ENCODE measurements at places on chromosomes 1 and 21.

DNA sequence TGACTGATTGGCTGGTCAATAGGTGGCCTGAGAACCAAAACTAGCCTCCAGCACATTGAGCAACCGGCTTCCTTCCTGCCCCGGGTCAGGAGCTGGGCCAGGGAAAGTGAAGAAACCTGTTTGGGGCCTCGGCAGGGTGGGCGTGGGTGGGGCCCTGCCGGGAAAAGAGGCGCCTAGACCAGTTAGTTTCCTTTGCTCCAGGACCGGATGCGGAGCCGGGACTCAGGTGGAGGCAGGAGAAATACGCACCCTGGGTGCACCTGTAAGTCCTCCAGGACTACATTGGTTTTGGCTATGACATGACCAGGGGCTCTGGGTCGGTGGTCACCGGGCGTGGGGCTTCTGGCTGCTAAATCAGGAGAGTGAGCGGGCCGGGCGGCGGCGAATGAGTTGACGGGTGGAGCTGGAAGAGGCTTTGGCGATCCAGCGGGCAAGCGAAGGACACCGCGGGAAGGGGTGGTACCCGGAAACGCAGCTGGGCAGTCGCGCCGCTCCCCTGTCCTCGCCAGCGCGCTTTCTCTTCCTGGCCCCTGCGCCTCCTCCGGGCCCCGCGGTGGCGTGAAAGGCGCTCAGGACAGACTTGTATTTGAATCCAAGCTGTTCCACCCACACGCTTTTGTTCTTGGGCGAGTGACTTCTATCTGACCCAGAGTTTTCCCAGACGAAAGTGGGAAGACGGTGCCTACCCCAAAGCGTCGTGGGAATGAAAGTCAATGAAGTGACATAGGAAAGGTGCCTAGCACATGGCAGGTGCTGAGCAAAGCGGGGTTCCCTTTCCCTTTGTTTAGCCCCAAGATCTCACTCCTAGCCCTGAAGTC is 30.6 kb upstream of the JUN start:
- no peak for DNase-seq

GRCh38 chr1:41619511-41620364 is 135.3 kb upstream of the EDN2 start:
- no peak for DNase-seq

DNA sequence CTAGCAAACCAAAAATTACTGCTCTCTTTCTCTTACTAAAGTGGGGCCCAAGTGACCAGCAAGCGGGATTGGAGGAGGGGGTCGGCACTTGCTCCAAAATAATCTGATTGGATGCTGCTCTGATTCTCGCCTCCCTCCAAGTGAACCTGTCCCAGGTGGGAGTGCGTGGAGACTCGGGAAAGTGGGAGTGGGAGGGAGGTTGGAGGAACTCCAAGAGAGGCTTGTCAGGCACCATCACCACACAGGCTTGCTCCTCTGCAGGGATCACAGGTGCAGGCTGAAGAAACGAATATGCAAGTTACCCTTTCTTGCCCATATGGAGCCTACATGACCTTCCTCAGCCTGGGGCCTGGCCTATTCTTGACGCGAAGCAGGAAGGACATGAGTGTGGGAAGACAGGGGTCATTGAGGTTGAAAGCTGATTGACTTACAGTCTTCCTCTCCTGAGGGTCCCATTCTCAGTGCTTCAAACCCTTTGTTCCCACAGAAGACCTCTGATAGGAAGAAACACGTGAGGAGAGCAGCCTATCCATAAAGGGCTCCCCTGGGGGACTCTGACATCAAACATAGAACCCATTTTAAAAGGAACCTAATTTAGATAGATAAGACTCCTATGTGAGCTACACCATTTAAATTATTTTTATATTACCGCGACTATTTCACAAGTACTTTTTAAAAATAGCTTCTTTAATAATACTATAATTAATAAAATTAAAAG is 14.2 kb downstream of the RGS8 start:
- no peak for DNase-seq

GRCh38 chr1:11156441-11156840 is 32.7 kb upstream of the ANGPTL7 start:
- DNase-seq, result no peak

DNA sequence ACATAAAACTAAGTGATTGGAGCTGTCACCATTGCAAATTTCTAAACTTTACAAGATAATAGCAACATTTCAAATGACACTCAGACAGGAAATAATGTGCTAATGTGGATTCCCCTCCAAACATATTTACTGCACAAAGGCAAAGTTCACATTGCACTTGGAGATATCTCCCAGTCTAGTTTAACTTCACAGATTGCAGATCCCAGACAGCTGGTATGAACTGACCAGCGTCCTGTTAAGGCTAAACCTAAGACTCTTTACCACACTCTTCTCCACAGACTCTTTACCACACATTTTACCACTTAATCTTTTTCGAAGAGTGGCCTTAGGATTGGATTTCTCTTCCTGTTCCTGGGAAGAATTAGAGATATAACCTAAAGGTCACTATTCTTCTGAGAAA is 40.6 kb upstream of the HSD3B1 start:
- DNase-seq, result no peak

DNA sequence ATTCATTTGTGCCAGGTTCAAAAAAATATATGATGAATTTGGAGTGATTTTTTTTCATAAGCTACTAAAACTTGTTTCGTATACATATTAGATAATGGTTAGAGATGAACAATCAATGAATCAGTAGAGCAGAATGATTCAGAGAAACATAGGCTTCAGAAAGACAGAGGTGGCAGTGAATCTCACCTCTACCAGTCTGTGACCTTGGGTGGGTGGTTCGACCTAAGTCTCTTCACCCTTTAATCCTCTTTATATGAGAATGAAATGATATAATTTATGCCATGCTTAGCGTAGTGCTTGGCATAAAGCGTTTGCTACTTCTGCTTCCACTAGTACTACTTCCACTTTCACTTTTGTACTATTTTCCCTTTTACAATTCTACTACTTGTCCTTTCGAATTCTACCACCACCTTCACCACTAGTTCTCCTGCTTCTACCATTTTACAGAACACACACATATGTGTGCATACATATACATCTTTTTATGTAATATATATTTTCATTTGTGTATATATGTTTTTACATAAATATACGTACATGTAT is 45.1 kb downstream of the FYB2 start:
- no peak for DNase-seq

- no peak for DNase-seq
Measured at GRCh38 chr1:183807549-183808168, 2.7 kb downstream of the RGL1 start.

DNA sequence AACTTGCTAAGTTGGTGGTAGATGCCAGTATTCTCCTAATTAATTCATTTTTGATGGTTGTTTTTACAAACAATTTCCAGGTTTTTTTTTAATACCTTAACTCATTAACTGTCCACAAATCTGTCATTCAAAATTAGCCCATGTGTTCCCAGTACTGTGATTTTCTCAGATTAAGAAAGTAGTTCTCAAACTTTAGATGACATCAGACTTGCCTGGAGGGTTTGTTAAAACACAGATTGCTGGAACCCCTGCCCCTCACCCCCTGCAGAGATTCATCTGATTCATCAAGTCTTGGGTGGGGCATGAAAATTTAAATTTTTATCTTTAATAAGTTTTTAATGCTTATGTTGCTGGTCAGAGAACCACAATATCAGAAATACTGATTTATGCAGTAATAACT is 130.5 kb downstream of the BACH1 start:
- no peak for DNase-seq

DNA sequence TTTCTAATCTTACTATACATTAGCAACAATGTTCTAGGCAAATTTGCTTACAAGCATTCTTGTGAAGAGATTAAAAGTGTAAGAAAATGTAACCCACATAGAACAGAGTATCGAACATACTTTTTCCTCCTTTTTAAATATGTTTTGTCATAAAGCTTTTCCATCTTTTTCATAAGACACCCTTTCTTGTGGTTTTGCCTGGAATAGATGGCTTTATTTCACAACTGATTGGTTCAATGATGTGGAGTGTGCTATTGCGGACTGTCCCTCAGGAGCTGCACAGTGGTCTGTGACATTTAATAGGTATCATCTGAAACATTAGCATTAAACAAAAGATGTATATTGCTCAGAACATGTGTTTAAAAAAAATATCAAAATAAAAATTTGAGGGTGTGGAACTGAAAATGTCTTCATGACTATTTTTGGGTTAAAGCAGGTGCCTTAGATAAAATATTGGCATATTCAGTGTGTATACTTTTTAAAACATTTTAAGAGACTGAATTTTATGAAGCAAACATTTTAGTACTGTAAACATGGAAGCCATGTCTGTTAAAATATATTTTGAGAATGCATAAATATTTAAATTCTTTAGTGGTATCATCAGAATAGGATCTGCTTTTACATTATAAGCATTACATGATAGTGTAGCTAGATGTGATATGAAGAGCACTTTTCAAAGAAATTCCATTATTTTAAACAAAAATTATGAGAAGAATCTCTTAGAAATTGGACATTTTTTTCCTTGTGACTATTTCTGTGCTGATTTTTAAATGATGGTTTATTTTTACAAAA is 48.3 kb upstream of the C1orf146 start:
- no peak for DNase-seq

DNA sequence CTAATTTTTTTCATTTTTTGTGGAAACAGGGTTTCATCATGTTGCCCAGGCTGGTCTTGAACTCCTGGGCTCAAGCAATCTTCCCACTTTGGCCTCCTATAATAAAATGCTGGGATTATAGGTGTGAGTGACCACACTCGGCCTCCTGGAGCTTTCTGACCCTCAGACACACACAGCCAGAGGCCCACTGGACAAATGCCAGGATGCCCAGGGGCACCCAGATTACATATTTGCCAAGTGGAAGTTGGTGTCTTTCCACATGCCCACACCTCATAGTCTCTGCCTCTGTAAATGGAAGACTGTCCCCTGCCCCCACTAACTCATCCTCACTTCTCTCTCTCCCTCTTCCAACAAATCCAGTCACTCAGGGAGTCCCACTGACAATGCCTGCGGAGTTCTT is 63.4 kb upstream of the LRP8 start:
- no peak for DNase-seq

GRCh38 chr1:9319208-9319788 is 26.6 kb downstream of the SPSB1 start:
- DNase-seq, result no peak

- peak; percentile 10 for DNase-seq
Measured at GRCh38 chr1:24705260-24706073, 39.8 kb upstream of the CLIC4 start.

- DNase-seq, result no peak
Measured at GRCh38 chr1:87953121-87953520, 624.4 kb downstream of the LMO4 start.

GRCh38 chr1:81305997-81306452 is 494.7 kb upstream of the ADGRL2 start:
- no peak for DNase-seq

DNA sequence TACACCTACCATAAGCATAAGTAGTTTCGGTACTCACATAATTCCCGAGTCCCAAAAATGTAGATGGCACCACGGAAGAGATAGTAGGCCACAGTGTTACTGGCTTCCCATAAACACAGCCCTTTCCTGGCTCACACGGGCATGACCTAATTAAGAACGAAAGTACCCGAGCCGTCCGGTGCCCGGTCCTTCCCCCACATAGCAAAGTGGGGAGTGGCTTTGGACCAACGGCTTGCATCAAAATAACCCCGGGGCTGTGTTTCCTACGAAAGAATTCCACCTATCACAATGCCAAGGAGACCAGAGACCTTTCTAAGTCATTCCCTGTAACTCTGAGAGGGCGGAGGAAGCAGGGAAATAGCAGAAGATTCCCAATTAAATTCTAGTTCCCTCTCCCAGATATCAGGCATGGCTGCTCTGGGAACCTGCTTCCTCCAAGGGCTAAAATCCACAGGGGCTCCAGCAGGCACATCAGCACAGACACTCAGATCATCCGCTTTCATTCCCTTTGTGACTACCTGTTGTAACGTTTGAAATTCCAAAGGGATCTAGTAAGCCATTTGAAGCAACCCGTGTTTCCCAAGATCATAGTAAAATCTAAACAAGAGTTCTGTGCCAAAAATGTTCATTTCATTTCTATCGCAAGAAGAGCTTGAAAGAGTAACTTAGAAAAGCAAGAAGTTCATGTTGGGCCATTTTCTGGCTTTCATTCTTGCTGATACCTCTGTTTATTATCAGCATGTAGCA is at the start of gene TMPRSS3:
TSS of gene TMPRSS3 (minus strand) at position 148 of the 747 bp plus-strand sequence. CDS start 635 bp downstream, outside the sequence.
- no peak for DNase-seq

DNA sequence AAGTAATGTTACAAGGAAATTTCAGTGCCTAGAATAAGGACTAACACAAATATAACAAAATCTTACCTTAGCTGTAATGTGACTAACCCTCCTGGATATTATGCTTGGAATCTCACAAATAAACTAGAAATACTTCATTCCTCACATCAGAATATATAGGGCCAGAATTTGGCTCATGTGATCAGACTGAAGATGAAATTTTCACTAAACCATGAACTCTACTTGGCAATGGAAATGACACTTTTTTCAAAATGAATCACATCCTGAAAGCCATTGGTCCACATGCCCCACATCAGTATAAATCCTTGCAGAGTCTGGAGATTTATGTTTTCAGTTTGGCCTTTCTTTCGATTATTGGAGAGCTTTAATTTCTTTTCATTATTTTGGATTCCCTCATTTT is 227.8 kb downstream of the NRIP1 start:
- DNase-seq, result no peak

- DNase-seq, result no peak
Measured at GRCh38 chr1:66371233-66372005, 162.5 kb upstream of the SGIP1 start.

- peak; percentile 13 for DNase-seq
Measured at GRCh38 chr21:39386194-39386593, 37.3 kb upstream of the HMGN1 start.

DNA sequence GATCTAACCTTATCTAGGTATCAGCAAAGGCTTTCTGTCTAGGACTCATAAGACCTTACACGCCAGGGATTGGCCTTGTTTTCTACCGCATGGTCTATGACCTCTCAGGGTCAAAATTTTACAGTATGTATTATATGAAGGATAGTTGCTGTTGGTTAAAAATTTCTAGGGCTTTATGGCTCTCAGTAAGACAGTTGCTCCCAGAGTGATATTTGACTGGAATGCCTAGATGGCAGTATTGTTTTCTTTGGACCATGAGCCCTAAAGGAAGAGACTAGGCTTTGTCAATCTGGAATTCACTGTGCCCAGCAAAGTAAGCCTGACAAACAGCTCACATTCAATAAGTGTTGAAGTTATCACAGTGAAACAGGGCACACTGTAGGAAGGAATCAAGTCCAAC is 37.6 kb downstream of the C1orf87 start:
- no peak for DNase-seq

DNA sequence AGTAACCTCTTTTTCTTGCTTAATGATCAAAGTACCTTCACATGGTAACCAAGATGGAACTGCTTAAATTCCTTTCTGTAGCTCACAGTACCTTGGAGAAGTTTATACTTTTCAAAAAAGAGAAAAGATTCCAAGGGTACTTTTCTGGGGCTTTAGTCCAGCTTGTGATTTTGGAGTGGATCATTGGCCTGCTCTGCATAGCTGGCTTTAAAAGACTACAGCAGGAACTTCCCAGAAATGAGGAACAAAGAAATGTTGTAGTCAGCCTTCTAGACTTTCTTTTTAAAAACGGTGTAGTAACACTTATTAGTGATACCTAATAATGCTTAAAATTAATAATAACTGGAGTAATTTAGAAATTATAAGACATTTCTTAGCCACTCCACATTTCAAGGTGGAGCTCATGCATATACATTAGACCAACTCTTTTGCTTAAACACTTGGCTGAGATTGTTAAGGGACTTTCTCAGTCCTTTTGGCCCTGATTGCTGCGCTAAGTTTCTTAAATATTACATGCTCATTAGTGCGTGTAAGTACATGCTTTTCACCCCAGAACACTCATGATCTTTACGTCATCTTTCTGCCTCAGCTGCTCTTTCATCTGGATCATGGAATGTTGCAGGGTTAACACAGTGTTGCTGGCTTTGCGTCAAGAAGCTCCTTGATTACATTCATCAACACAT is 57.3 kb downstream of the SDCCAG8 start:
- no peak for DNase-seq
